Panc1 (cell line): ENCODE measurements at places on chromosomes 13 and 19. TPM values are rescaled to one million over a fixed set of nuclear protein-coding genes. Genes with fewer than 3 reads are reported as not detected.
A peak's percentile ranks its signal among the peaks of the same experiment; 100 is the strongest.

The ZNF611 gene
- 16.6 TPM for total RNA-seq

- peak; percentile 7 for DNase-seq
These were observed 102.0 kb downstream of the SLITRK1 start for GRCh38 chr13:83780227-83780626.

The IL12RB1 gene
- total RNA-seq: 0.36 TPM

GRCh38 chr13:29589234-29589633, 6.3 kb downstream of the SLC7A1 start:
- no peak for DNase-seq

GRCh38 chr13:100809856-100810255, 135.3 kb upstream of the TMTC4 start:
- DNase-seq: no peak

The FFAR1 gene
- total RNA-seq: not detected

- no peak for DNase-seq
These were observed 1573.3 kb downstream of the PCDH9 start for GRCh38 chr13:65656740-65657329.

The MCEMP1 gene
- total RNA-seq: not detected

GRCh38 chr13:79658333-79658975, 177.5 kb downstream of the NDFIP2 start:
- DNase-seq: no peak

DNA sequence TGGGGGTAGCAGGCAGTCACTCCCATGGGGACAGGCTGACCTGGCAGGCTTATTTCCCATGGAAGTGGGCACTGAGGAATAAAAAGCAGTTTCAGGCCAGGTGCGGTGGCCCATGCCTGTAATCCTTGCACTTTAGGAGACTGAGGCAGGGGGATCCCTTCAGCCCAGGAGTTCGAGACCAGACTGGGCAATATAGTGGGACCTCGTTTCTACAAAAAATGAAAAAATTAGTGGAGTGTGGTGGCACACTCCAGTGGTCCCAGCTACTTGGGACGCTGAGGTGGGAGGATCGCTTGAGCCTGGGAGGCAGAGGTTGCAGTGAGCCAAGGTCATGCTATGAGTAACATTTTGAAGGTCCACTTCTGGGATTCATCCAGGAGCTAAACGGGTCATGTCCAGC, 6.0 kb downstream of the GJB2 start:
- no peak for DNase-seq
